ENCODE measurements at places on chromosomes 6 and 20. TPM values are rescaled to one million over a fixed set of nuclear protein-coding genes. Genes with fewer than 3 reads are reported as not detected.
A peak's percentile ranks its signal among the peaks of the same experiment; 100 is the strongest.

The MTRF1L gene
- 24.6 TPM for total RNA-seq

The C20orf202 gene
- not detected for total RNA-seq

GRCh38 chr6:136144251-136145023 lies 105.7 kb downstream of the MTFR2 start:
- no peak for DNase-seq

DNA sequence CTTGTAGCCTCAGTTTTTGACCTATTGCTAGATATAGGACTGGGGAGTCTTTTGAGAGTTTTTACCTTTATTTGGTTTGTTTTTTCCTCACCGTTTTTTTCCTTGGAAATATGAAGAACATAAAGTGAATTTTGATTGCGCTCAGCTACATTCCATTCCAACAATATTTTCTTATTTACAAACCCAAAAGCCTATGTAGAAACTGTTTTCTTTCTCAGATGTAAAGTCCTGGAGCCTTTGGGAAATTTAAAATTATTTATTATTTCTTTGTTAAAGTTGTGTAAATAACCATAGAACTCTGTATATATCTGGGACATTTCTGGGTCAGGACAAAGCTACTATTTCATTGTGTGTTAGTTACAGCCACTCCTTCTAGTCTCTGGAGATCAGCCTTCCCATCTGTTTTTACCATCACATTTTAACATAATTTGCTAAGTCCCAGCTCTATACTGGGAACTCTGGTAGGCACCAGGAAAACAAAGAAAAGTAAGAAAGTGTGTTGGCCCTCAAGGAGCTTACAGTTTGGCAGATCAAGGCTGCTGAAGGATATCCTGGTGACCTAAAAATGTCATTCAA lies 68.8 kb downstream of the JAG1 start:
- DNase-seq = no peak

DNA sequence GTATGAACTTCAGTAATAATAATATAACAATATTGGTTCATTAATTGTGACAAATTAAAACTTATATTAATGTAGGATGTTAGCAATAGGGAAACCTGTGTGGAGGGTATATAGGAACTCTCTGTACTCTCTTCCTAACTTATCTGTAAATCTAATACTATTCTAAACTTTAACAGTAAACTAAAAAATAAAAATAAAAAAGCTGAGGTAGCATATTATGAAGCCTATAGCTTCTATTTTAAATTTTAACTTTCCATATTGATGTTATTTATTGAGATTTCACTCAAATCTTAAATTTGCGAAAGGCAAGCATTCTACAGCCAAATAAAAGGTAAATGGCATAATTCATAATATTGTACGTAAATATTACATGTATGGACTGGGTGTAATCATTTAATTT lies 326.4 kb downstream of the MEI4 start:
- DNase-seq = no peak

DNA sequence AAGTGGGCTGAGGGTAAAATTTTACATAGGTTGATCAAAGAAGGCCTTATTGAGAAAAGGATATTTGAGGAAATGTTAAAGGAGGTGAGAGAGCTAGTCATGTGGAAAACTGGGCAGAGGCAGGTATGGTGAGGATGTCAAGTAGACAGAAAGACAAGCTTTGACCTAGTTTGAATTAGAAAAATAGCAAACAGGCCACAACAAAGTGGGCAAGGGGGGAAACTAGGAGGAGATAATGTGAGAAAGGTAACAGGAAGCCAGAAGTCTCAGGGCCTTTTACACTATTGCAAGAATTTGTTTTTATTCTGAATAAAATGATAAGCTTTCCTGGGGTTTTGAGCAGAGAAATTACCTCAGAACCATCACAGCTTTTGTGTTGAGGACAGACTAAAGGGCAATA lies 115.7 kb downstream of the RWDD2A start:
- no peak for DNase-seq

DNA sequence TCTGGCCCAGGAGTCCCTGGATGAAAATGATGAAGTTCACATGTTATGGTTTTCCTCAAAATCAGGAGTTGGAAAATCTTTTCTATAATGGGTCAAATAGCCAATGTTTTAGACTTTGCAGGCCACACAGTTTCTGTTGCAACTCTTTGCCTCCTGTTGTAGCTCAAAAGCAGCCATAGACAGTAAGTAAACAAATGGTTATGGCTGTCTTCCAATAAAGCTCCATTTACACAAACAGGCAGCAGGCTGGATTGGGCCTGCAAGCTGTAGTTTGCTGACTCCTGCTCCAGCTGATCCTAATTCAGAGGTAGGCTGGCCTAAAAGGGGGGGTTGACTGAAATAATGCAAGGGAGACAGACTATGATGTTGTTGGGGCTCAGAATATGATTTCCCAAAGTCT lies 33.0 kb downstream of the METTL24 start:
- no peak for DNase-seq

DNA sequence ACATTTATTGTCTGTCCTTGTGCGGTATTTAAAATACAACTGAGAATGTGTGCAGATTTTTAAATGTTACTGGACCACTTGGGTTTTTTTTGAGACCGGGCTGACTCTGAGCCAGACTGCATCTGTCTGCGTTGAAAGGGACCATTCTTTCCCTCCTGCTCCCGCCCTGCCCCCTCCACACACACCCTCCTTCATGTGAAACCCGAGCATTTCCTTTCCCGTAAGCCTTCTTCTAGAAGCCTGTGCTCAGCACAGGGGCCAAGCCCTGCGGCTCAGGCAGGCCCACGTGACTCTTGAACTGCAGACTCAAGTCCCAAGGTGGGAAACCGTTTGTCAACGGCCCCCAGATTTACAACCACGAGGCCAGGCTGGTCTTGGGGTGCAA lies 82.7 kb upstream of the FOXC1 start:
- peak; percentile 7 for DNase-seq

Measured in kidney epithelial cell (primary cell).